ENCODE measurements at places on chromosomes 5 and 9.
A peak's percentile ranks its signal among the peaks of the same experiment; 100 is the strongest.

GRCh38 chr9:22483528-22484070 lies 37.0 kb downstream of the DMRTA1 start:
- DNase-seq, result no peak

DNA sequence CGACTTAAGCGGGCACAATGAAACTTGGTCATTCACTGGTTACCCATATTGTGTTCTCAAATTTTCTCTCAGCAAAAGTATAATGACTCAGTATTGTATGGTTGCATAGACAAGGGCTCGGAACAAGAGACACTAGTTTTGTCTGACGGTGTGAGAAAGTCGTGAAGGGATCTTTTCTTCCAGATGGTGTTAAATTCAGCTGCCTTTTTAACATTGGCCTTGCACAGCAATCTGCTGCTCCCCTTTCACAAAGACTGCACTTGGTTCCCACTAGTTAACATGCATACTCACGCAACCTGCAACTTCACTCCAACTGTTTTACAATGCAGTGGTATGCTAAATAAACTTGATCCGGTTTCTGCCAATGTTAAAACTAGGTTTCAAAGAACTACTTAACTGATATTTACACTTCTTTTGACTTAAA lies 219.2 kb downstream of the MEF2C start:
- DNase-seq, result no peak

DNA sequence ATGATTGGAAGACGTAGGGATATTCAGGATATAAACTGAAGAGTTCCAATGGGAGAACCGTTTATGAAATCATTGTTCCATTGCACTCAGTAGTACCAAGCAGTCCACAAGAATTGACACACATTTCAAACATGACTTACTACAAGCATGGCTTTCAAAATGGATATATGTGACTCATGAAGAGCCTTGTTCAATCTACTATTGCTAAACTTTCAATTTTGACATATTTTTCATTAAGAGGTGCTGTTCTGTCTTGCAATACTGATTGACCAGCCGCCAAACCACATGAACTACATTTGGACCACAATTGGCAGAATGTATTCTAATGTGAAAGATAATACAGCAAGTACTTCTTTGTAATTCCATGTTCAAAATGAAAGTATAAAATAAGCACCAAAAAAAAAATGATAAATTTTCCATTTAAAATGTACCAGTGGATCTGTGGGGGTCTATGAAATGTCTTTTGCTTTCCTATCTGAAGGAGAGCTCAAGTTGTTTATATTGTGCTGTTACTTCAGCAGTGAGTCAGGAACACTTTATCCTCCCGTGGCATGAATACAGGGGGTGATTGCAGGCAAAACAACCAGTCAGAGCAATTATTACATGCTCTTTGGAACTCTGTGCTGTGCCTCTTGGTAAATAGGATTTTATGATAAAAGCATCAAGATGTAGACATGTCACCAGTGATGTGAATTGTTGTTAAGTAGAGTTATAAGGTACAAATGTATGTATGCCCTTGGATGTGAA lies 366.0 kb downstream of the ARRDC3 start:
- DNase-seq, result no peak

DNA sequence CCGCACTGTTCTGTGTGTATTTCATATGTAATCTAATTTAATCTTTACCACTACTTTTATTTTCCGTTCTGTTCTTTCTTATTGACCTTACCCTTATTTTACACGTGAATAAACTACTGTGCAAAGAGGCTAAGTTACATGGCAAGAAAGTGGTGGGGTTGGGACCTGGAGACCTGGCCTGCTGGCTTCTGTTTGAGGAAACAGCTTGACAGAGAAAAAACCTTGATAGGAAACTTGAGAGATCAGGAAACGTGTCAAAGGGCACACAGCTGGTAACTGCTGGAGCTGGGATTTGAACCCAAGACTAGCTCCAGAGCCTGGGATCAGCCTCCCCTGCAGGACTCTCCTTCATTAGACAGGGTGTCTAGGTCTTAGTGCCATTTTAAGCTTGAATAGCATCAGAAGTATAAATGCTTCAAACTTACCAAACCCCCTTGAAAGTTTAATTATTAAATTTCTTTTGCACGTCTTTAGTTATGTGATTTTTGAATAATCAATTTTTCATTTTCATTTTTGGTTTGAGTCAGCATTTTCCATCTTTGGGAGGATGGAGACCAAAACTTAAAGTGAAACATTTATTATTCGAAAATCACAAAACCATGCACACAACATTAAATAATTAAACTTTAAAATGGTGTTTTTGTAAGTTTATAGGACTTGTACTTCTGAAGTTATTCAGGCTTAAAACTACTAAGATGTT lies 129.5 kb downstream of the RGS3 start:
- DNase-seq, result peak; percentile 4

GRCh38 chr5:40945111-40945510 lies 35.8 kb downstream of the C7 start:
- DNase-seq, result no peak

GRCh38 chr5:101012880-101013279 lies 109.8 kb upstream of the ST8SIA4 start:
- no peak for DNase-seq

DNA sequence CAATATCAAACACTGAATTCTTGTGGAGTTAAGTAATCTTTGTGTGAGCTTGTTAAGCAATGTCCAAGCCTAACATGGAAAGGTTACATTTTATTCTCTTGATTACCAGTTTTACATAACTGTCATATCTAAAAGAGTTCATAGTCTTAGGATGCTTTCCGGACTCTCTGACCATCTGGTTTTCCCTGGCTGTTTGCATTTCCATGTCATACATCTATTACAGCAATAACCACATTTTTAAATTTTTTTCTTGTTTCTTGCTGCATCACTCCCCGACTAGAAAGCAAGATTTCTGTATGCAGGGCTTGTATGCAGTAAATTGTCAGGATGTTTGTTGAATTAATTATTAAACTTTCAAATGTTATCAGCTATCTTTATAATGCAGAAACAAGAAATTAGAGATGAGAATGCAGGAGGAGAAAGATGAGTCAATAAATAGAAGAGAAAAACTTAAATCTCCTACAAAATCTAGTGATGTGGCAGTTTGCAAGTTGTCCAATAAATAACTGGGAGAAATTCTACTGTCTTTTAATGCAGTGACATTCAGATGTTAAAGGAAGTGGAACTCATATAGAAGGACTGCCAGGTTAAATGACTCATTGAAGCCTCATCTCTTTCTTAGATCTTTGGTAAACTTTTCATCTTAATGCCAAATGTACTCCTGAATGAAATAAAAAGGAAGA lies 179.6 kb upstream of the SGCD start:
- DNase-seq, result no peak

DNA sequence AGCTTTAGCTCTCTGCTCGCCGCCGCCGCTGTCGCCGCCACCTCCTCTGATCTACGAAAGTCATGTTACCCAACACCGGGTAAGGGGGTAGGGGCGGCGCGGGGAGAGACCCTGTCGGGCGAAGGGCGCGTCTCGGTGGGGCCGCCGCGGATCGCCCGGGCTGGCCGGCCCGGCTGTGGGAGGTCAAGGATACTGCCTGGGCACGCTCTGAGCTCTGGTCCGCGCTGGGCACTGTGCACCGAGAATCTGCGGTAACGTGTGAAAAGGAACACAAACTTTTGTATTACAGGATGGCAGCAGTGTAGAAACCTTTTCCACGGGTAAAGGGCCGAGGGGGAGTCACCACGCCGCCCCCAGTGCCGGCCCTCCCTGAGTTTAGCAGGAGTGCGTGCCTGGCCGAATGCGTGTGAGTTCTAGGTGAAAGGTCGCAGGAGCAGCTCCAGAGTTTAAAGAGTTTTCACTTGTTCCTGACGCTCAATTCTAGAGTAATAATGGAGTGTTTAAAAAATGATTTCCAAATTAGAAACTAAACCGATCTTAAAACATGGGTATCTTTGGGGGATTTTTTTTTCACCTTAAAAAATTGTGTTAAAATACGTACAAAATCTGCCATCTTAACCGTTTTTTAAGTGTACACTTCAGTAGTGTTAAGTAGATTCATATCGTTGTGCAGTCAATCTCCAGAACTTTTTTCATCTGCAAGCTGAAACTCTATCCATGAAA lies at the start of gene HSDL2:
TSS of gene HSDL2 (plus strand) at position 7 of the 723 bp plus-strand sequence. CDS start at position 63, 56 bp downstream.
- peak; percentile 52 for DNase-seq

DNA sequence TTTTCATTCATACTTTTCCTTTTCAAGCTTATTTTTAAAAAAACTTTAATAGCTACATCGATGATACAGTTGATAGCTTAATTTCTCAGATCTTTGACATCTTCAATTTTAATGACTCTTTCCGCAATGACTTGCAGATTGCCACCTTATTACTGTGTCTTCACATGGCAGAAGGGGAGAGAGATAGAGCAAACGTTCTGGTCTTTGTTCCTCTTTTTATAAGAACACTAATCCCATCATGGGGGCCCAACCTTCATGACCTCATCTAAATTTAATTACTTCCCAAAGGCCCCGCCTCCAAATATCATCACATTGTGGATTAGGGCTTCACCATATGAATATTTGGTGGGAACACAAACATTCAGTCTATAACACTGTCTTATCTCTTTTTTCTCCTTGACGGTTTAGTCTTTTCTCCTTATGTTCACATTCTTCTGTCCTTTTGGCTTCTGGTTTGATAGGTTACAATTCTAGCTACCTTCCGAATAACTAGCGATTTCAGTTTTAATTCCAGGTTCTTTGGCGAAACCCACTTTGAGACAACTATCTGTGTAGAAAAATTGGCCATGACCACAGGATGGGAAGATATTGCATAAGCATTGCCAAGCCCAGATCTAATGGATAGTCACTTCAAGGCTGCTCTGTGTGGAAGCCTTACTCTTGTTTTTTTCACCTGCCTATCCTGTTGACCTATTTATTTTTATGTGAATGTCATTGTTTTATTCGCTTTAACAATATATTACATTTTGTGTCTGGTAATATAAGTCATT lies 5.0 kb downstream of the ZNF189 start:
- DNase-seq, result no peak

DNA sequence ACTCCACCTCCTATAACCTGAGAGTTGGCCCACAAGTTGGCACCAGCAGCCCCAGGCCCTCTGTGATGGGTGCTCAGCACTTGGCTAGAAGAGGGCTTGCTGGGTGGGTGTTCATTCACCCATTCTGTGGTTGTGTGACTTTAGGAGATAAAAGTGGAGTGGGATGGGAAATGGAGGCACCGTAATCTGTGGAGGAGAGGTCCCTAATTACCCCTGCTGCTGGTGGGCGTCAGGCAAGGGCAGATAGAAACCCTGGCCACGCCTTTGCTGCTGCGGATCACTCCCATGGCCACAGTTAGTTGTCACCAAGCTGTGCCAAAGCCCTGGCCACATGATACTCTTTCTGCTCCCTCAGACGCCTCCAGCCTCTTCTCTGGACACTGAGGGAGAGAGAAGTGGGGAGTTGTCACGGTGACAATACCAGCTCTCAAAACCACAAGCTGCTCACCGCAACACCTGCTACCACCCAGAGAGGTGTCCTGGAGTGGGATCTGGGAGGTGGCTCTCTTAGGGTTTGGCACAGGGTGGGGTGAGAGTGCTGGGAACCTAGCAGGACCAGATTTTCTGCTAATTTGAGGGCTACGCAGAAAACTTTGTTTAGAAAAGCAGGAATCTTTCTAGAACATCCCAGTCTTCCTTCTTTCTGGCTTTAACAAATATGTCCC lies 12.0 kb upstream of the NEUROG1 start:
- DNase-seq, result no peak

- DNase-seq, result no peak
Observed at GRCh38 chr9:134637241-134637640, 4.4 kb upstream of the COL5A1 start.

GRCh38 chr9:134224127-134224526 lies 59.8 kb upstream of the RNU6ATAC start:
- no peak for DNase-seq

DNA sequence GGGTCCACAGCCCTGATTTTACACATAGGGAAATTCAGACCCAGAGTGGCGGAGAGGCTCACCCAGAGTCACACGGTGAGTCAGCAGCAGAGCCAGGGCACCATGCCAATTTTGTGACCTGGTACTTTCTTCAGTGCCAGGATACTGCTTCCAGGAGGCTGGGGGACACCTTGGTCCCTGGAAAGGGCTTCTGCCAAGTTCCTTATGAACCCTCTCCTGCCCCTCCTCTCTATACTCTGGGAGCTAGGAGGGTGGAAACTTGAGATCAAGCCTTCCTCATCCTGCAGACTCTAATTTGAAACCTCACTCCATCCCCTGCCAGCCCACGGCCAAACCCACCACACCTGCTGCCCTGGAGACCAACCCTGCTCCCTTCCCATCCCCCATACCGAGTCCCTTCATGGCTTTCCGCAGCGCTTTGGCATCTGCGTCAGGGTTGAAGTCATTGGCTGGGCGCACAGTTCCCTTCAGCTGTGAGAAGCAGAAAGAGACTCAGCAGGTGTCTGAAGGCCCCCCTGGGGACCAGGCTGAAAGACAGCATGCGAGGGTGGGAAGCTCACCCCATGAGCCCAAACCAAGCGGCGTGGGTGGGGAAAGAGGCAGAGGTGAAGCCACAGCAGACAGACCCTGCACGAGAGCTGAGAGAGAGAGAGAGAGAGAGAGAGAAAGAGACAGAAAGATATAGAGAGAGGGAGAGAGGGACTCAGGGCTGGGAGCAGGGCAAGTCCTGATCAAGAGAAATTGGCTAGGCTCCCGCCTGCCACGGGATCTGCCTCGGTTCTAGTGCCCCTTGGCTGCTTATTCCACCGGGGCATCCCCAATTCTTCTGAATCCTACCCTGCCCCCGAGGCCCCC lies 33.5 kb downstream of the ANXA6 start:
- no peak for DNase-seq

GRCh38 chr5:114325541-114325940 lies 36.3 kb upstream of the KCNN2 start:
- DNase-seq, result peak; percentile 12

DNA sequence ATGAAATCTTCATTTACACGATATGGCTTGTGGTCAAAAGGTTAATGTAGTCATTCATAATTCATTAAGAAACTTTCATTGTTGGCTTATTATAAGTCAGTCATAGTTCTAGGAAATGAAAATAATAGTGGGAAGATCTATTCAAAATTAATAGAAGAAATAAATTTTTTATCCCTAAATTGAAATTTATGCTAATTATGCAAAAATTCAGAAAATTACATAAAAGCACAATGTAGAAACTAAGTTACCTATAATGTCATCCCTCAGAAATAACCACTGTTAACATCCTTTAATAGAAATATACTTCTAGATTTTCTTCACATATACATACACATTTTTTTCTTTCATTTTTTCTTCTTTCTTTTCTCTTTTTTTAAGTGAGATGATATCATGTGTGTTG lies 15.9 kb upstream of the JAK2 start:
- no peak for DNase-seq

- no peak for DNase-seq
Observed at GRCh38 chr5:51411921-51412325, 28.7 kb downstream of the ISL1 start.

- DNase-seq, result no peak
Observed at GRCh38 chr9:14418941-14419937, 105.3 kb upstream of the NFIB start.

GRCh38 chr5:54774281-54775170 lies 210.9 kb downstream of the ESM1 start:
- no peak for DNase-seq

DNA sequence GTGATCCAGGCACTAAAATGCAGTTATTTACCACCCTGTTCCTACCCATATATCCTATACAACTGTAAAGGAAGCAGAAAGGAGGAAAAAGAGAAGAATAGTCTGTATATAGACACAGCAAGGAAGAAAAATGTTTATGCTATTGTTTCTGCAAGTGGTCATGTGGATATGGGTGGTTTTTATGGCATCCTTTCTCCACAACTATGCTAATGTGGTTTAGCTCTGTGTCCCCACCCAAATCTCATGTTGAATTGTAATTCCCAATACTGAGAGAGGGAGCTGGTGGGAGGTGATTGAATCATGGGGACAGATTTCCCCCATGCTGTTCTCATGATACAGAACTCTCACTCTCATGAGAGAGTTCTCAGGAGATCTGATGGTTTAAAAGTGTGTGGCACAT lies 439.8 kb downstream of the ZSWIM6 start:
- no peak for DNase-seq

- DNase-seq, result no peak
Observed at GRCh38 chr9:127936347-127936852, 1.3 kb downstream of the DPM2 start.
